ENCODE measurements at places on chromosomes 6 and 20. TPM values are rescaled to one million over a fixed set of nuclear protein-coding genes. Genes with fewer than 3 reads are reported as not detected.

Gene DYNLRB1
- total RNA-seq, result 76.9 TPM

Gene RHAG
- total RNA-seq, result not detected

Gene NOX3
- total RNA-seq, result not detected

Gene PI16
- total RNA-seq, result 0.18 TPM

Gene TRIM40
- total RNA-seq, result not detected

Gene GFOD1
- total RNA-seq, result 12.8 TPM

Gene PAK5
- not detected for total RNA-seq

Gene RSPH9
- total RNA-seq, result not detected

Gene F13A1
- total RNA-seq, result not detected

Gene BPIFB4
- total RNA-seq, result not detected

Gene PPP1R16B
- 65.4 TPM for total RNA-seq

All from activated naive CD8-positive, alpha-beta T cell treated with anti-CD3 and anti-CD28 coated beads for 36 hours (primary cell).